ENCODE measurements at places on chromosomes 3 and 15.

DNA sequence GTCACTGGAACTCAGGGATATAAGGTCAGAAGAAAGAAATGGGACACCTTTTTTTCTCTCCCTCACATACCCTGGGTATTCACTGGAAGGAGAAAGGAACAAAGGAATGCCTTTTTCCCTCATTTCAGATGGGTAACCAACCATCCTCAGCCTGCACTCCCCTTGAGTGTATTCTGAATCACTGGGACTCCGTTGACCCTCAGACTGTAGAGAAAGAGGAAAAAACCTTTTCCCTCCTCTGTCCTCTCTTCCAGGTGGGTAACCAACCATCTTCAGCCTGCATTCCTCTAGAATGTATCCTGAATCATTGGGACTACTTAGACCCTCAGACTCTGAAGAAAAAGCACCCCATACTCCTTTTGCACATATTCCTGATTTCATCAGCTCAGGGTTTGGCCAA, 11.4 kb downstream of the PRR20G start:
- DNase-seq, result no peak

GRCh38 chr3:47678446-47679338, 100.0 kb upstream of the CSPG5 start:
- no peak for DNase-seq

DNA sequence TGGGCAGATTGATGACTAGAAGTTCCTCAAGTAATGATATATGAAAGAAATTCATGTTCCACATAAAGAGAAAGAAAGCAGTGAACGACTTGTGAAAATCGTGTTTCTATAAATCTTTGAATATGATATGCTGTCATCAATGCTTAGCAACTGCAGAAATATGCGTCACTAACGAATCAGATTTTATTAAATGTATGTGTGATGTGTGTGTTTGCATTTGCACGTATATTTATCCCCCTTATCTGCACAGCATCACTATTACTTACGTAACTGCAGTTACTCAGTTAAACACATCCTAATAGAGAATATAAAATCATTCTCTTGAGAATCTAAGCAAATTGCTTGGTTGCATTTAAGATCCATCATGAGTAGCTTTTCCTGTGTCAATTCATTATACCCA, 468.6 kb downstream of the FGF12 start:
- DNase-seq, result no peak

- no peak for DNase-seq
Measured at GRCh38 chr15:75945953-75946352, 42.3 kb downstream of the FBXO22 start.

GRCh38 chr3:25396251-25396650, 31.8 kb upstream of the RARB start:
- no peak for DNase-seq

GRCh38 chr15:70023064-70023768, 74.5 kb downstream of the TLE3 start:
- no peak for DNase-seq

DNA sequence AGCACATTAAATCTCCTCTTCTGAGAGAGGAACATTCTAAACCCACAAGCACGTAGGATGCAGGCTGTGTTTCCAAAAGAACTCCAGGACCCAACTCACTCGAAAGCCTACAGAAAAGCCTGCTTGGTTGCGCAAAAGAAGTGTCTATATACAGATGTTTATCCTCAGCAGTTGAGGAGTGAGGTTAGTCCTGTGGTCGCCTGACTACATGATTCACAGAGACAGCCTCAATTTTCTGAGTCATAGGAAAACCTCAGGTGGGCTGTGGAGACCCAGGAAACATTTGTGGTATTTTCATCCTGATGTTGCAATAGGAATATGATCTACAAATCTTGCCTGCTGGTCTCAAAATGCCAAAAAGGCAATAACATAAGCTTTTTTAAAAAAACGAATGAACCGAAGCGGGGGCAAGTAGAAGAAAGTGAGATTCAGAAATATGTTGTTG, 183.8 kb upstream of the THRB start:
- no peak for DNase-seq

All from C1 segment of cervical spinal cord (tissue), 14 donors.